Amniotic stem cell (primary cell): ENCODE measurements at places on chromosomes 6 and 20.

DNA sequence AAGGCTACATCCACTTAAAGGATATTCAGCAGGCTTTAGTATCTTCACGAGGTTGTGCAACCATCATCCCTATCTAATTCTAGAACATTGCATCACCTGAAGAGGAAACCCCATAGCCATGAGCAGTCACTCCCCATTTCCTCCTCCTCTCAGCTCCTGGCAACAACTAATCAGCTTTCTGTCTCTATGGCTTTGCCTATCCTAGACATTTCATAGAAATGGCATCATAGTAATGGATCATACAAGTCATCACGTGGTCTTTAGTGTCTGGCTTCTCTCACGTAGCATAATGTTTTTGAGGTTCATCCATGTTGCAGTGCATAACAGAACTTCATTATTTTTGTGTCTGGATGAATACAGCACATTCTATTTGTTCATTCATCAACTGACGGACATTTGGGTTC lies 20.5 kb downstream of the SNAI1 start:
- no peak for DNase-seq

DNA sequence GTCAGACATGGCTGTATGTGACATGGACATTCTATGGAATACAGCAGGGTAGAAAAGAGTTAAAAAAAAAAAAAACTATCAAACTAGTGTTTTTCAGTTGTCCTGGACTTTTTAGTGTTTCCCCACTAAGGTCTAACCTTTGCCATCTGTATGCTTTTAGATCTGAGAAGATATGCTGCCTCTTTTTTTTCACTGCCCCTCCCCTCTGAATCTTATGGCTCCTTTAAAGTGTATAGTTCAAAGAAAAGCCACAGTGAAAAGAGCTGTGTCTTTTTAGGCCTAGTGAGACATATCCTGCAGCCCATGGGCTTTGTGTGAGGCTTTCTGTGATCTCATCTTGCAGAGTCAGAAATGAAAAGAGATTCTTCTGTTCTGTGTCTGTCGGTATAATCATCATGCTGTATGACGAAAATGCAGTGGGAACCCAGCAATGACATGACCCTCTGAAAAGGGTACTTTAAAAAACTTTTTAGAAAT lies 29.3 kb downstream of the ADGRG6 start:
- DNase-seq, result no peak

DNA sequence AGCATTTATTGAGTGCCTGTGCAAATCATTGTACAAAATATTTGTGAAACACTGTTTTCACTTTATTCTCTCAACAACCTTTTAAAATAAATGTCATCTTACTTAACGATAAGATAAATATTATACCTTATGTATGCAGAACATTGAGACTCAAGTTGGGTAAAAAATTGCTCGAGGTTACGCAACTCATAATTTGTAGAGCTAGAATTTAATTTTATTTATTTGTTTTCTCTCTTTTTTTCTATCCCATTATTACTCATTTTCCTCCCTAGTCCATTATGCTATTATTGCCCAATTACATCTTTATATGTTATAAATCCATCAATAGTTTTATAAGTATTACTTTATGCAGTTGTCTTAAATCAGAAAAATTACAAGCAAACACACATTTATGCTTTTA lies 77.4 kb upstream of the ELOVL5 start:
- DNase-seq, result no peak

GRCh38 chr6:145668844-145669243 lies 66.5 kb downstream of the EPM2A start:
- DNase-seq, result no peak

GRCh38 chr20:51595744-51596143 lies 53.2 kb upstream of the NFATC2 start:
- DNase-seq, result no peak

- DNase-seq, result no peak
Observed at GRCh38 chr20:34435589-34435988, 72.5 kb downstream of the ITCH start.

DNA sequence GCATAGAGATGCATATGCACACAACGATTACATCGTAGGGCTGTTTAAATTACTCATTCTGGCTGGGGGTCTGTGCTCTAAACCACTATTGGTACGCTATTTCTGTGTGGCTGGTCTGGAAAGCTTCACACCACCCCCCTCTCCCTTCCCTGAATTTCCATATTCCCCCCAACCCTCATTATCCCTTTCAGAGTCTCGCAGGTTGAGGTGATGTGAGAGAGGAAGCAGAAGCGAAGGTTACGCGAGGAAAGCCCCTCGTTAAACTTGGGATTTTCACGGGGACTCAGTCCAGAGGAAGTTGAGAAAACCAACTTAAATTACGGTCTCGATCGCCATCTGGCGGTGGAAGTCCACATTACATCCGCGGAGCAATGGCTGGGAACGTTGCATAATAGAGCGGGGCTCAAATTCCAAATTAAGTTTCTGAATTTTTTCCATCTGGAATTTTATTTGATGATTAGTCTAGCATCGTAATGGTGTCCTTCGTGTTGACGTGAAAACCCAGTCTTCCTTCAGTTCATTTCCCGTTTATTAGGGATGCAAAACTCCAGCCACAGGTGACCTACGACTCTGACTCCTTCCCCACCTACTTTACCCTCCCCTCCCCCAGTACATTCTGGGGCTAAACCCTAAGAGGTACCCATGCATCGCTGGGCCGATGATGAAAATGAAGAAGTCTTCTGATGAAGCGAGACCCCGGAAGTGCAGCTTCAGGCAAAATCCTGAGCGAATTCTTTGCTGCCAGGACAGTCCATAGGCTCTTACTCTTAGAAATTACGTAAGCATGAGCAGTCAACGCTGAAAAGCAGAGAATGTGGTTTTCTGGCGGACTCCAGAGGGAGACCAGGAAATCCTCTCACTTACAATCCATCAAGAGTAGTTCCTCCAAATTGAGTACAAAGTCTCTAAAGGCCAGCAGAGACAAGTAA lies 19.7 kb downstream of the HLA-DOB start:
- DNase-seq, result peak; percentile 25

GRCh38 chr6:38142178-38142902 lies 322.8 kb downstream of the ZFAND3 start:
- no peak for DNase-seq

GRCh38 chr6:15299430-15300131 lies 53.7 kb downstream of the JARID2 start:
- no peak for DNase-seq

- DNase-seq, result peak; percentile 53
Observed at GRCh38 chr6:16639684-16640480, 121.4 kb downstream of the ATXN1 start.

DNA sequence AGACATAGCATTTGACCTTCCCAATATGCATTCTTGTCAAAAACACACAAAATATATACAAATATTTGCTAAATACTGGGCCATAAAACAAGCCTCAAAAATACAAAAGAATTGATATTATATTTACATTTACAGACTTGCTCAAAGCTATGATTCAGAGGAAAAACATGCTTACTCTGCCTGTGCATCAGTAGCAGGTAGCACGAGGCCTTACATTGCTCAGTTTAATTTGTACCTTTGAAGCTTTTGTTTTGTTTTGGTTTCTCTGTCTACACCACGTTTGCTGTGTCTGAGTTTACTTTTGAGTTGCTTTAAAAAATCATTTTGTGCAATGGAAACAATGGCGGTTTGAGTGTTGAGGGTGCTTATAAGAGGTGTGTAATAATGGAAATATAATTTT lies 99.3 kb downstream of the PHF3 start:
- no peak for DNase-seq

DNA sequence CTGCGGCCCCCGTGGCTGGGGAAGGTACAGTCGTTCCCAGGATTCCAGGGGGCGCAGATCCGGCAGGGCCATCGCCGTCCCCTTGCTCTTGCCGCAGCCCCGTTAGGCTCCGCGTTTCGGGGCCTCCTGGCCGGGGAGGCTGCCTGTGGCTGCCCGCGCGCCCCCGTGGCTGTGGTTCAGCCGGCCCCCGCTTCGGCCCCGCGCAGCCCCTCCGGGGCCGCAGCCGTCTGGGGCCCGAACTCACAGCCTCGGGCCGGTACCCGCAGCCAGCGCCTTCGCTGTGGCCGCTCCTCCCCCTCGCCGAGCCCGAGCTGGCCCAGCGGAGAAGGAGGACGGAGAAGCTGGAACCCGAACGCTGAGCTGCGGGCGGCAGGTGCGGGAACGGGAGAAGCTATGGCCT lies 1826.9 kb upstream of the DEFB115 start:
- DNase-seq, result no peak

DNA sequence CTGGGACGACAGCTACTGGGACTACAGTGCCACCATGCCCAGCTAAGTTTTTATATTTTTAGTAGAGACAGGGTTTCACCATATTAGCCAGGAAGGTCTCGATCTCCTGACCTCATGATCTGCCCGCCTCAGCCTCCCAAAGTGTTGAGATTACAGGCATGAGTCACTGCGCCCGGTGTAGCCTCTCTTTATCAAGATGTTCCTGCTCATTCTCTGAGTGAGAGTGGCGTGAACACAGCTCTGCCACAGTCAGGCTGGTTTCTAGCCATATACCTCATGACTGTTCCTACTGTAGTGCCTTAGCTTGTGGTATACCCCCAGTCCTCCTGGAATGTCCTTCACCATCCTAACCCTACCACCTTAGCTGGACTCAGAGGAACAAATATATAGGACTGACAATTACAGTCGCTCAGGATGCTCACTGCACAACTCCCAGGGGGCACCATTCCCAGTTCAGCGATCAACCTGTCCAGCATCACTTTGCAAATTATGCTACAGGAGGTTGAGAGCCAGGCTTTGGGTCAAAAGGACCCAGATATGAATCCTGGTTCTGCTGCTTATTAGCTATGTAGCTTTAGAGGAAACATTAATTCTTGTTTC lies 86.3 kb downstream of the CHMP4B start:
- DNase-seq, result no peak

- no peak for DNase-seq
Observed at GRCh38 chr6:161056451-161056850, 64.9 kb downstream of the MAP3K4 start.

GRCh38 chr6:45477790-45478189 lies 100.1 kb upstream of the SUPT3H start:
- no peak for DNase-seq

- no peak for DNase-seq
Observed at GRCh38 chr6:127933137-127933536, 32.3 kb upstream of the THEMIS start.

DNA sequence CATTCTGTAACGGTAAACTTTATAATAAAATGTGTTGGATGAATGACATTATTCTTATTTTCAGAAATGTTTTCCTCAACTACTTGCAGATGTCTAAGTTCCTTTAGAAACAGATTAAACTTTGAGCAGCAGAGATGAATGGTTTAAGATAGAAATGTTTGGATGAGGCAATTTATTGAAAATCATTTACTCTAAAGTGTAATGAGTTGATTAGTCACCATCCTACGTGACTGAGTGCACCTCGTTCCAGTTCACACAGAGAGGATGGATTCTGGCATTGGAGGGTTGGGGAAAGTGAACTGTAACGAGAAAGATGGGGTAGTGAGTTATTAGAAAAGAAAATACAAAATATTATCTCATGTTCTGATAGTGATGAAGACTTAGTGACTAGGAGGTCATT lies 28.7 kb downstream of the SMPDL3A start:
- no peak for DNase-seq

DNA sequence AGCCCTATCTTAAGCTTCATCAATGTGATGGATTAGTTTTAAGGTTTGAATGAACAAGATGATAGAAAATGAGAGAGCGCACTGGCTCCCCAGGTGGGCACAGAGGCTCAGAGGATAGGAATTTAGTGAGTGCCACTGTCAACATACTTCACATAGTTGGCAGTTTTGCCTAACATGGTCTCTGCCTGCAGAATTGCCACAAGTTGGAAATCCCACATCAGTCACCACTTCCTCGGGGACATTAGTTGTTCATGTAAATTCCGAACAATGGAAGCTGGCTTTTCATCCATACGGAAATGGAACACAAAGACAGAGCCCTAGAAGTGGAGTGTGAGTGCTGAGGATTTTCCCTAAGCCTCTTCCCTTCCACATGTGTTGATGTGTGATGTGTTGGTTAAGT lies 123.9 kb upstream of the PHACTR1 start:
- no peak for DNase-seq

DNA sequence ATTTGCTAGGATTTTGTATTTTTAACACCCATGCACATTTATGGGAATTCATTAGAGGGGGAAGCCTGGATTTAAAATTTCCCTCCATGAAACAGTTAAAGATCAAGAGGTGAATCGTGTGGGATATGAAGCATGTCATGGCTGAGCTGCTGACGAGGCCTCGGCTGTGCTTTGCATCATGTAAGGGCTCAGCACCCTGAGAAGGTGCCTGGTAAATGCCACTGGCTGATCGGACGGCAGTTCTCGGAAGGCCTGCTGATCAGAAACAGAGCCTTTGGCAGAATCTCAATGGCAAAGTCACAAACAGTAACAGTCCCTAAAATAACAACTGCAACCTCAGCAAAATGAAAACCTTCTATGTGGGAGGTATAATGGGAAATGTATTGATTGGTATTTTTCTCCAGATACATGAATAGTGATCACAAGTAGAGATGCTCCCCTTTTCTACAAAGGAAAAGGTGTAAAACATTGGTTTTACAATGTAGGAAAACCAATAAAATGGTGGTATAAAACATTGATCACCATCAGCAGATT lies 53.0 kb upstream of the FUCA2 start:
- DNase-seq, result no peak

- DNase-seq, result no peak
Observed at GRCh38 chr6:28543651-28544610, 18.2 kb downstream of the GPX5 start.

DNA sequence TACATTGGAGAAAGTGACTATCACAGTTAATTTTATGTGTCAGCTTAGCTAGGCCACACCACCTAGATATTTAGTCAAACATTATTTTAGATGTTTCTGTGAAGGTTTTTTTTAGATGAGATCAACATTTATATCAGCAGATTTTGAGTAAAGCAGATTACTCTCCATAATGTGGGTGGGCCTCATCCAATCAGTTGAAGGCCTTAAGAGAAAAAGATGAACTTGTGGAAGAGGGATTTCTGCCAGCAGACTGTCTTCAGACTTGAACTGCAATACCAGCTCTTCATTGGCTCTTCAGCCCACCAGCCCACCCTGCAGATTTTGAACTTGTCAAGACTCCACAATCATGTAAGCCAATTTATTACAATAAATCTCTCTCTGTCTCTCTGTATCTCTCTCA lies 25.1 kb upstream of the FBXO30 start:
- DNase-seq, result no peak

DNA sequence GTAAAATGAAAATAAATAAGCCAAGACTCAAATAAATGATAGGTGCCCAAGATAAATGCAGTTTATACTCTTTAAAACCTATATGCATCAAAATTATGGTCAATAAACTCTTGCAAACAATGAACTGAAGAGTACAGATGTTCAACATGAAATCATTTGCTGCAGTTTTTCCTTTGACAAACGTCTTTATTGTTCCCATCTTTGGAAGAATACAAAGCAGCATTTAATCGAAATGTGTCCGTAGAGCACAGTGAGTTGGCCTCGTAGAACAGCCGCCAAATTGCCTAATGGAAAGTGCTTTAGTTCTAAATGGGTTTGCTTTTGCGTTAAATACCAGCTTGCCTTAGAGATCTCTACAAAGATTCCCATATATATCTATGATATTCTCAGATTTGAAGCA lies 447.4 kb downstream of the PKHD1 start:
- DNase-seq, result no peak
